ENCODE measurements at places on chromosomes 3 and 15.

DNA sequence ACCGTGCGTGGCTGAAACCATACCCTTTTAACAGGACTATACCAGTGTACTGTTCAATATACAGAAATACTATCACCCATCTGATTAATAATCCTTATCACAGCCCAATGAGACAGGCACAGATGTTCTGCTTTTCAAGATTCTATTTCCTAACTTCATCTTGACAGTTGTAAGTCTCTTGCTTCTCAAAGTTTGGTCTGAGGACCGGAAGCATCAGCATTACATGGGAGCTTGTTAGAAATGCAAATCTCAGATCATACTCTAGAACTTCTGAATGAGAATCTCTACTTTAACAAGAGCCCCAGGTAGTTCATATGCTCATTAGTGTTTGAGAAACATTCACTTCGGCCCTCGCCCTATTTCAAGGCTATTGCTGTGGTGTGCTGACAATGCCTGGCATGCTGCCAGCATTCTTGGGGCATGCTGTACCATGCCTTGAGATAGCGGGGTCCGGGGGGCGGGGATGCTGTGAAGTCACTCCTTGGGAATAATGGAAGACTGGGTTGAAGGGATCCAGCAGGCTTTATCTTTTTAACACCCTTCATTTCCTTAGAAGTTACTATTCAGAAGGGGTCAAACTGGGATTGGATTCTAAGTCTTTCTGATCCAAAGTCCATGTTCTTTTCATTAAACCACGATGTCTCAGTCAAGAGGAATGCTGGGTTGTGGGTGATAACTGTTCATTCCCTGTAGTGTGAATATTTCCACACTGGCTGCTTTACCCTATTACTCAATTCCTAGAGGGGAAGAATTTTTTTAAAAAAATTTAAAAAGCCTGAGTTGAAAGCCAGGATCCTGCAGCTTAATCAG, 194.7 kb downstream of the LPP start:
- DNase-seq = peak; percentile 96

GRCh38 chr3:29143151-29143550, 137.7 kb upstream of the RBMS3 start:
- DNase-seq = no peak

- DNase-seq = no peak
Measured at GRCh38 chr15:76065245-76065644, 5.5 kb downstream of the TMEM266 start.

GRCh38 chr3:44208086-44208485, 33.6 kb upstream of the TOPAZ1 start:
- DNase-seq = peak; percentile 73

DNA sequence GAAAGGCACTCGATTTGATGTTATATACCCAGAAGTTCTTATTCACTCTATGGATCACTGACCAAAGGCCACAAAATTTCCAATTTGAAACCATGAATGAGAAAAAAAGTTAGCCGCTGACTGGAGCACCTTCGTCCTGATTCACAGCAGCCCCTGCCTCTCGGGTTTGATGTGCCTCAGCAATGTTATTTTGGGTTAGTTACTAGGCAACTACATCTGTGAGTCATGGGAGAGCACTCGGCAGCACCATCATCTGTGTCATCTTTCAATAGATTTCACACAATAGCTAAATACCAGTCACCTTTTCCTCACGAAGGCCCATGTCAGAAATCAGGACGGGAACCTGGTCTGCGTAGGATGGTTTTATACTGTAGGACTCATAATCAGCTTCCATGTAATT, 269.2 kb downstream of the ZBBX start:
- peak; percentile 17 for DNase-seq

GRCh38 chr3:11339541-11339940, 67.3 kb downstream of the ATG7 start:
- DNase-seq = no peak

- peak; percentile 9 for DNase-seq
Measured at GRCh38 chr3:134904776-134905646, 110.0 kb downstream of the EPHB1 start.

- DNase-seq = peak; percentile 82
Measured at GRCh38 chr3:28940530-28940929, 340.3 kb upstream of the RBMS3 start.

GRCh38 chr3:45915518-45916231, 27.6 kb upstream of the CXCR6 start:
- peak; percentile 57 for DNase-seq

DNA sequence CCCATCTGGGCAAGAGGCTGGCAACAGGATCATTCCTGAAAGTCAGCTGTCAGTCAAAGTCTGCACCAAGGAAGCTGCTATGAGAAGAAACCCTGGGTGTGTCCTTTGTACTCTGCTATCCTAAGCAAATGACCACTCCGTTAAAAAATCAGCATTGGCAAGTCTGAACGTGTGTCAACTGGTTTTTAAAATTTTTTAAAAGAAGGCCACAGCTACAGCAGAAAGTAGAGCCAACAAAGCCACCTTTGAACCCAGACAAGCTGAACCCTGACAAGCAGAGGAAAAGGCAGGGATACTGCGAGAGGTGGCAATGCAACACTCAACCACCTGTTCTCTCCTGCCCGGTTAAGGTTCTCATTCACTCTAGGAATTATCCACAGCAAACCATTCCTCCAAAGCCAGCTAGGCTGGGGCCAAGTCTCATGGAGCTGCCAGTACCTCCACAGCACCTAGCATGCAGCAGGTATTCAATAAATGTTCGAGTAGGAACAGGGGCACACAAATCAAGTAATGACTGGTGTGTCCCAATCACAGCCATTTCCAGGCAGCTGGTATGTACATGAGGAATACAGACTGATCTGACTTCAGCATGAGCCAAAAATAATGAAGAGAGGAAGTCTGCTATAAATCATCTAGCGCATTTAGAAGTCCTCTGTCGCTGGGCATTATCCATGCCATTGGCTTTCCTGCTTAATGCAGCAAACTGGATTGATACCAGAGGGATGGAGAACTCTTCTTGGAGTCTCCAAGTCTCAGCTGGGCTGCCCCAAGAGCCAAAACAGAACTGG, 76.0 kb downstream of the ADCY5 start:
- DNase-seq = no peak

DNA sequence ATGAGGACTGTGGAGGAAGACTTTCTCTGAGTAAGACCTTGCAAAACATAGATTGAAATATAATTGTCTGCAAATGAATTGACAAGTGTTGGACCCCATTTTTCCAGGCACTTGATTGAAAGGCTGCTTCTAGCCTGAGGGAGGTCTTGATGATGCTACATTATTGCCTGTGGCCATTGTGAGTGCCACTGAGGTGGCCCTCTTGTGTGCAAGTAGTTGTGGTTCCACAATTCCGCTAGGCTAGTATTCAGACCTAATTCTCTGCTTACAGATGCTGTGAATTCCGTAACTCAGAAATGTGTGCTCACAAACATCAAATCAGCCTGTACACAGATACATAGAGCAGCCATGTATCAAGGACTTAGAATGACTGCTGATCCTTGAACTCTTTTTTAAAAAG, 34.7 kb downstream of the FNDC3B start:
- DNase-seq = no peak

- no peak for DNase-seq
Measured at GRCh38 chr15:58329781-58330671, 101.8 kb upstream of the LIPC start.

DNA sequence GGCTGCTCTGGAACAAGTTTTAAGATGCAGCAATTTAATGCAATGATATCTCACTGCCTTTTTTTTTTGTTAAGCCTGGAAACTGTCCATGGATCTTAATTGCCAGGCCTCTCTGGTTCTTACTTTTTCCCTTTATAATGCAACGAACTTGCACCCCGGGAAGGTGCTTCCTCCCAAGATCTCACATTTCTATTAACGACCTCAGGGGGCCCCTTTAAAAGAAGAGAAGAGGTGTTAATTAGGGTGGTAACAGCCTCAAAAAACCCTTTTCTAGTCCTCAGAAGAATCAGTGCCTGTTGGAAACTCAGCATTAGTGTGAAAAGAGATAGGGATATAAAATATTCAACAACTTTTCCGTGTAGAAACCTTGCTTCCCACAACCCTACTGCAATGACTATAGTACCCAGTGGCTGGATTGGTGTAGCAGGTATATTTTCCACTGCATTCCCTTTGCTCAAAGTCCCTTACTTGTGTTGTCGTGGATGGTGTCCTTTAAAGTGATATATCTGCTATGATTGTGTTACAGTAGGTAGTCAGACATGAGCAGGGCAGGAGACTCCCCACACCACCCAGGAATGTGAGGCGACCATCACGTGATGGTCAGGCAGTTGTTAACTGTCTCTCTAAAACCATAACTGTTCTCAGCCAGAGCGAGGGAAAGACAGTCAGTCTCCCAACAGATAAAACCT, 121.8 kb downstream of the CTNNB1 start:
- no peak for DNase-seq

DNA sequence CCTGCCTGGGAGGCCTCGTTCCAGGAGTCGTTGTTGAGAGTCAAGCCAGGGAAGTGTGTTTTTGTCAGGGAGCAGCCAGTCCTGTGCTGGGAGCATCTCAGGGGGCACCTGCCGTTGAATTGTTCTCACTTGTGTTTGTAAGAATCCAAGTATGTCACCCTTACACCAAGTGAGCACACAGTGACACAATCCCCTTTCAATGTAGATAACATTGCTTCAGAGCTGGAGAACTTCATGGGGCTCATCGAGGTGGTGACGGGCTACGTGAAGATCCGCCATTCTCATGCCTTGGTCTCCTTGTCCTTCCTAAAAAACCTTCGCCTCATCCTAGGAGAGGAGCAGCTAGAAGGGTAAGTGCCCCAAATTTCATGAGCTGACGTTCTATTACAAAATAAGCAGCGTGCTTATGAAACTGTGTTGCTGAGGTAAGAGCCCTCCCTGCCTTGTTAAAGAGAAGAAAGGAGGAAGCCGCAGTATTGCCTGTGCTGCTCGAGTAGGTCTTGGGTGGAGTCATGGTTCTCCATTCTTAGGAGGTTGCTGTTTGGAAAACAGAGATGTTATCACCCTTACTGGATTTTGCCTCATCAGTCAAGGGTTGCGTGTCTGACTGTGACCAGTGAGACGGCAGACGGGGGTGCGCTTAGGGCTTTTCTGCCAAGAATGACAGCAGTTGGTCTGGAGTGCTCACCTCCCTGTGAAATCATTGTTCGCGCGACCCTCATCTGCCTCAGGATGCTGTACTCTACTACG, 108.1 kb downstream of the PGPEP1L start:
- DNase-seq = no peak

Data from fibroblast of skin of abdomen (primary cell).